ENCODE measurements at places on chromosomes 2 and 18.

- DNase-seq, result no peak
Measured at GRCh38 chr2:2260696-2261268, 70.3 kb downstream of the MYT1L start.

- DNase-seq, result no peak
Measured at GRCh38 chr2:127092306-127092705, 14.6 kb downstream of the BIN1 start.

DNA sequence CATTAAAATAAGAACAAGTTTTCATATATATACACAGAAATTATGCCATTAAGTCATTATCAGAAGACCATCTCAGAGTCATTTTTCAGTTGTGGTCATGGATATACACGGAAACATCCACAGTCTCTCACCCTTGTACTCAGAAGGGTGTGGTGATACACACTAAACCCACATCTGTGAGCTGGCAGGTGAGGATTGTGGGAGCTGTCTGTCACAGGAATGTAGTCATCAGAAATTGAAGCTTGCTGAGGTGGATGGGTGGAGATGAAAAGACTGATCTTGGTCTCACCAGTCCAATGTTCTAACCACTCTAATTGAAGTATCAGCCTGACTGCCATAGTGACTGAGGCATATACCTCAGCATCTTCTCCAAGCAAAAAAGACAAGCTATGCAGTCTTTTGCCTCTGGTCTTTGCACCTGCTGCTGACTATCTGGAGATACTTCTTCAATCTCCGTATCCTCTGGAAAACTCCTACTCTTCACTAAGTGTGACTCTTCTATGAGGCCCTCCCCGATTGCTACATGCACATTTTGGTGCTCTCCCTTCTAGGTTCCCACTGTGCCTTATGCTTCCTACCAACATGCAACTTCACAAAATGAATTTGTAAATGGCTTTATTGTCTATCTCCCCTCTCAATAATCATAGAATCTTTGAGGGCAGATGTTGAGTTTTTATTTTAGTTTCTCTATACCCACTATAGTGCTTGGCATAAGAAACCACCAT is 232.8 kb downstream of the DYM start:
- no peak for DNase-seq

- no peak for DNase-seq
Measured at GRCh38 chr2:207546822-207547221, 17.1 kb downstream of the CREB1 start.

- no peak for DNase-seq
Measured at GRCh38 chr2:8152392-8153257, 529.2 kb upstream of the ID2 start.

GRCh38 chr2:197869501-197870111 is 65.2 kb downstream of the PLCL1 start:
- no peak for DNase-seq

GRCh38 chr2:164430166-164430783 is 191.0 kb downstream of the GRB14 start:
- peak; percentile 35 for DNase-seq

DNA sequence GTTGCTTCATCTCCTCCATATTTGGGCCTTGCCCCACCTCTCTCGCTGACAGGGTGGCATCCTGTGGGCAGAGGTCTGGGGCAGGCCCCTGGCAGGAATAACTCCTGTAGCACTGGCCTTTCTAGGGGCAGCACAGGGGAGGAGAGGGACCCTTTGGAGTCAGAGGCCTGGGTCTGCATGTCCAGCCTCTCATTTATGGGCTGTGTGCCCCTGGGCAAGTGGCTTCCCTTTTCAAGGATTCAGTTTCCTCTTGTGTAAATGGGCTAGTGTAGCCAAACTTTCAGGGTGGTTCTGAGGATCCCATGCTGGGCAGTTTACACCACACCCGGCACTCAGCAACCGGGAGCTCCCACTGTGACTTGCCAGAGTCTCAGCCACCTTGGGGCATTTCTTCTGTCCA is 23.4 kb downstream of the ADRA2B start:
- no peak for DNase-seq

- no peak for DNase-seq
Measured at GRCh38 chr18:70627182-70627802, 338.4 kb downstream of the SOCS6 start.

DNA sequence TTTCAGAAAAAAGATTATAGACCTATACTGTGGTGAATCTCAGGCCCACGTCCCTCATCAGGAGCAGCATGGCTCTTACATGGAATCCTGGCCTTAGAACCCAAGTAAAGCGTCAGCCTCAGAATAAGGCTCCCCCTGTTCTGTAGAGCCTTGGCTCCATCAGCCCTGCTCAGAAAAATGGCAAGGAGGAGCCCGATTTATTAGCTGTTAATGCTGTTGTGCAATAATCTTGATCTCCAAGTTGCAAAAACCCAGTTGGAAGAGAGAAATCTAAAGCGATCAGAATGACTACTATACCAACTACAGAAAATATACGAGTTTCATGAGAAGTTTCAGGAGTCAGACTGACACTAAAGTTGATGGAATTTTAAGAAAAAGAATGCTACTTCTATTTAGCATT is 35.6 kb upstream of the CTAGE1 start:
- no peak for DNase-seq

- DNase-seq, result no peak
Measured at GRCh38 chr2:219483451-219484342, 15.0 kb upstream of the GMPPA start.

DNA sequence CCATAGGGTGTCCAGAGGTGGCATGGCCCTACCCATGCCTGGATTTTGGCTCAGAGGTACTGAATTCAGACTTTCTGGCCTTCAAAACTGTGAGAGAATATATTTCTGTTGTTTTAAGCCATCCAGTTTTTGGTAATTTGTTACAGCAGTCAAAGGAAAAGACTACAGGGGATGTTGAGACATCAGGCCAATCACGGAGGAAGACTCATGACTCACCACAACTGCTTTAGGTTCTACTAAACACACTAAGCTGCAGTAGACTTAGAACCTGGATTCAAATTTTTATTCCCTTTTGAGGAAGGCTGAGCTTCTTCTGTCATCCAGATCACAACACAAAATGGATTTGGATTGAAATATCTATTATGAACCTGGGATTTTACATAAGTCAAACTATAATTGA is 12.0 kb upstream of the C2orf66 start:
- no peak for DNase-seq

GRCh38 chr2:161402297-161402696 is 13.8 kb upstream of the TBR1 start:
- no peak for DNase-seq

DNA sequence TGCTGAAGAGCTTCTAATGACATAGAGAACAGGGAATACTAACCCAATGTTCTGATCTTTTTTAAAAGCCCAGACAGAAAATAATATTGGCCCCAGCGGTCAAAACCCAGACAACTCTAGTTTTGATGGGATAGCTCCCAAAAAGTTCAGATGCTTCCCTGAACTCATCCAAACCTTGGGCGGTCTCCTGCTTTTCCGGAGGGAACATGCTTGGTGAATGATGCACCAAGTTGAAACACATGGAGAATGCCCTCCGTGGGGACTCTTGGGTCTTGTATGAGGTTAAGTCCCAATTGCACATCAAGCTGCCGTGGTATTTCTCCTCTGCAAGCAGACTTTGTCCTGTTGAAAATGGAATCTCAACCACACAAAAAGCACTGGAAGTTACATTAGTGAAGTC is 120.7 kb upstream of the CTAGE1 start:
- DNase-seq, result no peak

DNA sequence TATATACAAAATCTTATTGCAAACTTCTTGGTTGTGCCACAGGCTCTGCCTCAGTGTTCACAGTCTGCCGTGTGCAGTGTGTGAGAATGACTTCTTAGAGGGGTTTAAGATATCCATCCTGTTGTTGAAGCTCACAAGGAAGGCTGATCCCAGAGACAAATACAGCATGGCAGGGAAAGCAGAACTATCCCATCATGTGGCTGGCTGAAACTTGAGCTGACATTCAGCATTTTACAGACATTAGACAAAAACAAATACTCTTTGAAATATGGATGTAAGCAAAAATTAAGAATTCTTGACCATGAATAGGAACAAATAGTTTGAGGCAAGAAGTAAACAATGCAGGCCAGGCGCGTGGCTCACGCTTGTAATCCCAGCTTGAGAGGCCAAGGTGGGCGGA is 12.9 kb upstream of the PUM2 start:
- no peak for DNase-seq

GRCh38 chr18:39302481-39302880 is 1736.9 kb upstream of the CELF4 start:
- no peak for DNase-seq

GRCh38 chr18:70228536-70228935 is 23.0 kb upstream of the RTTN start:
- no peak for DNase-seq

DNA sequence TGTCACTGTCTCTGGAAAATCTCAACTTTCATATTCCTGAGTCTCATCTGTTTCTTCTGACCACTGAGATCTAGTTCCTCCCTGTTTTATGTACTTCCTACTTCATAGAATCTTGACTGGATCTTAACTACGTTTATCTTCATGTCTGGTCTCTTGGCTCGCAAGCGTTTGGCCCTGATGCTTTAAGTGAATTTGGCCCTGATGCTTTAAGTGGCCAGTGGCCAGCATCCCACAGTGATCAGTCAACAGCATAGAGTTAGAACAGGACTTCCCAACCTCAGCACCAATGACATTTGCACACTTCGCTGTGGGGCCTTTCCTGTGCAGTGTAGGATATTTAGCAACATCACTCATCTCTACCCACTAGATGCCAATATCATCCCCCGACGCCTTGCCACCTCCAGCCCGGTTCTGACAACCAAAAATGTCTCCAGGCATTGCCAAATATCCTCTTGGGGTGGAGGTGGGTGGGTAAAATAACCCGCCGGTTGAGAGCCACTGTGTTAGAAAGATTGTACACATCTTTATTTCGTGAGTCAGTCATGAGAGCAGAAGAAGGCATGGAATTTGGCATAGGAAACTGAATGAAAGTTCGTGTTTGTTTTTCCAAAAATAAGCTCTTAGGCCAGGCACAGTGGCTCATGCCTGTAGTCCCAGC is 12.2 kb downstream of the TM4SF20 start:
- DNase-seq, result no peak

DNA sequence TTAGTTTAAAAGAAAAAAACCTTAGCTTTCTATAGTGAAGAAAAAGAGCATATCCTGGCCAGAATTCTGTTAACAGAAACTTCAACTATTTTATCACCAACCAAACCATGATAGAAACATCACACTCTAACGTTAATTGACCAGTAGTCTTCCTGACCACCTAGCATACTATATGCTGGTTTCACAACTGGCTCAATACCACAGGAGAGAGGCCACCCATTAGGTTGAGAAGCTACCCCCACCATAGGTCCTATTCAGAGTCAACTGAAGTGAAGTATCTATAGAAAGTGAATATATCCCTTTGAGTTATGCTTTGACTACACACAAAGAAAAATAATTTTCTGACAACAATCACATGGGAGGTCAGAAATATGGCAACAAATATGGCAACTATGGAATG is 85.2 kb upstream of the STK17B start:
- DNase-seq, result no peak

DNA sequence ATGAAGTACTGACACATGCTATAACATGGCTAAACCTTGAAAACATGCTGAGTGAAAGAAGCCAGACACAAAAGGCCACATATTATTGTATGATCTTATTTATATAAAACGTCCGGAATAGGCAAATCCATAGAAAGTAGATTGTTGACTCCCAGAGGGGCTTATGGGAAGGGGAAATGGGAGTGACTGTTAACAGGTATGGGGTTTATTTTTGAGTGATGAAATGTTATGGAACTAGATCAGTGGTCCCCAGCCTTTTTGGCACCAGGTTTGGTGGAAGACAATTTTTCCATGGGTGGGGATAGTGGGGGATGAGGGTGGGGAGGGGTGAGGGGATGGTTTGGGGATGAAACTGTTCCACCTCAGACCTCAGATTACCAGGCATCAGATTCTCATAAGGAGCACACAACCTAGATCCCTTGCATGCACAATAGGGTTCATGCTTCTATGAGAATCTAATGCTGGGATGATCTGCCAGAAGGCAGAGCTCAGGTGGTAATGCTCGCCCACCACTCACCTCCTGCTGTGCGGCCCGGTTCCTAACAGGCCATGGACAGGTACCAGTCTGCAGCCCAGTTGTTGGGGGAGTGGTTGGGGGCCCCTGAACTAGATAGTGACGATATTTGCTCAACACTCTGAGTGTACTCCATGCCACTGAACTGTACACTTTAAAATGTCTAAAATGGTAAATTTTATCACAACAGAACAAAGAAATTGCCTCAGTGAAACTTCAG is 59.1 kb downstream of the EFEMP1 start:
- DNase-seq, result no peak

DNA sequence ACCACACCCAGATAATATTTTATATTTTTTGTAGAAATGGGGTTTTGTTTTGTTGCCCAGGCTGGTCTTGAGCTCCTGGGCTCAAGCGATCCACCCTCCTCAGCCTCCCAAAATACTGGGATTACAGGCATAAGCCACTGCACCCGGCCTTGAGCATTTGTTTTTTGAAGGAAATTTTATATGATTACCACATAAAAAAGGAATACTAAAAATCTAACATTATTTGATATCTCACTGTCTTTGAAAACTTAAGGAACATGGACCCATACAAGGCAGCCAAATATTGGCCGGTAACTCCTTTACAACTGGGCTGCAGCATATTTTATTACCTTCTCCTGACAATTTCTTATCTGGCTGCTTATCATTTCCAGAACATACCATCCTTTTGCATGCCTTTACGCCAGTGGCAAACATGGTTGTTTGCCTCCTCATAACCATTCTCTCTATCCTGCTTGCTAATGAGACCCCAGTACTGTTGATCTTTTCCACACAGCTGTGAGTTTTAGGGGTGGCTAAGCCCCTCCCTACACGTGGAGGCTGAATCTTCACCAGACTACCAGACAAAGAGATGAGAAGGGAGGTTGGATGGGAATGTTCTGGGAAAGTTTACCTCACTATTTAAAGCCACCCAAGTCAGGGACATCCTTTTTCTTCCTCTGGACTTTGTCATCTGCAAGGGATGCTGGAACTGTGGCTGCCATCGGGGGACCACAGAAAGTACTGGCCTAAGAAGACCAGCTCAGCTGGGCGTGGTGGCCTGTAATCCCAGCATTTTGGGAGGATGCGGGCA is 157.5 kb downstream of the TGIF1 start:
- no peak for DNase-seq

DNA sequence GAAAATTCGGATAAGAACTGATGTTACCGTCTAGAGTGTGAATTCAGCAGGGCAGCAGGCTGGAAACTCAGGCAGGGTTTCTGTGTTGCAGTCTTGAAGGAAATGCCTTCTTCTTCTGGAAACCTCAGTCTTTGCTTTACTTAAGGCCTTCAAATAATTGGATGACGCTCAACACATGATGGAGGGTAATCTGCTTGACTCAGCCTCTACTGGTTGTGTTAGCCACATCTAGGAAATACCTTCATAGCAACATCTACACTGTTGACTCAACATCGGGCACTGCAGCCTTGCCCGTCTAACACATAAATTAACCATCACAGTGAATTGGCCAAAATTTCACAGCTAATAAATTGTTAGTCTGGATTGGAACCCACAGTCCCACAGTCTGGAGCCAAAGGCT is 37.2 kb downstream of the YPEL5 start:
- no peak for DNase-seq
